ENCODE measurements at places on chromosomes 7 and 10.

DNA sequence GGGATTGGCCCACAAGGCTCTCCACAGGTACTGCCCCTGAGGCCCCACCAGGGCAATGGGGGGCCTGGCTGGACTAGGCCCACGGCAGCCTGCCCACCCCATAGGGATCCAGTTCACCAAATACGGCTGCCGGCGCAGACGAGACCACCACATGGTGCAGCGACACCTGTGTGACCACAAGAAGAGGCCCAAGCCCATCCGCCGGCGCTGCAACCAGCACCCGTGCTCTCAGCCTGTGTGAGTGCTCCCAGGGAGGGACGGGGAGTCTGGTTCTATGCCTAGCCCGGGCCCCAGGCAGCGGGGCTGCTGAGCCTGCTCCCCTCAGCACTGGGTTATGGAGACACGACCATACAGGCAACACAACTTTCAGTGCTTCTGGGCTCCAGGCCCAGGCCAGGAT, 33.2 kb downstream of the TBATA start:
- no peak for DNase-seq

- DNase-seq, result no peak
Measured at GRCh38 chr10:75532253-75532924, 101.0 kb downstream of the LRMDA start.

DNA sequence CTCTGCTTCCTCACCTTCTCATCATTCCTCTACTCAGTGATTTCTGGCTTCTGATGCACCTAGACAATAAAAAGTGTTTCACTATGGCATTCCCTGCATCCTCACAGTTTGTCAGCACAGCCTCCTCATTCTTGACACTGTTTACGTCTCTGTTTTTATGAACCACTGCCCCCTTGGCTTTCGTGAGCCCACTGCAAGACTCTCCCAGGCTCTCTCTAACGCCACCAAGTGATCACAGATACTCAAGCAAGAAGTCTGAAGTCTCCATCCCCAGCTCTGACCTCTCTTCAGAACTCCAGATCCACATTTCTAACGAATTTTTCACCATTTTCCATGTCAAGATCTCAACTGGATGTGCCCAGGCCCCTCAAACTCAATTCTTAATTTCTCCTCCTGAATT, 8.9 kb downstream of the SLC16A9 start:
- no peak for DNase-seq

DNA sequence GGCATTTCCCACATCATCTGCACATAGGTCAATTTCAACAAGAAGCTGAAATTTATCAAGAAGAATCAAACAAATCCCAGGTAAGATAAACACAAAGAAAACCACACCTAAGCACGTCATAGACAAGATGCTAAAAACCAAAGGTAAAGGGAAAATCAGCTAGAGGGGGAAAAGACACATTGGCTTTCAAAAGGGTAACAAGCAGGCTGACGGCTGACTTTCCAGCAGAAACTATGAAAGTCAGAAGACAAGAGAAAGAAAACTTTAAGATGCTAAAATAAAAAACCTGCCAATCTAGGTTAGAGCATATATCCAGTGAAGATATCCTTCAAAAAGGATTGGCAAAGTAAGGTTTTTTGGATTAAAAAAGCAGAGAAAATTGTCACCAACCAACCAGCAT, 59.9 kb upstream of the RHEB start:
- DNase-seq, result no peak

GRCh38 chr7:92432299-92432946, 14.9 kb upstream of the GATAD1 start:
- DNase-seq, result no peak

- DNase-seq, result no peak
Measured at GRCh38 chr7:22146961-22147512, 201.3 kb upstream of the CDCA7L start.

DNA sequence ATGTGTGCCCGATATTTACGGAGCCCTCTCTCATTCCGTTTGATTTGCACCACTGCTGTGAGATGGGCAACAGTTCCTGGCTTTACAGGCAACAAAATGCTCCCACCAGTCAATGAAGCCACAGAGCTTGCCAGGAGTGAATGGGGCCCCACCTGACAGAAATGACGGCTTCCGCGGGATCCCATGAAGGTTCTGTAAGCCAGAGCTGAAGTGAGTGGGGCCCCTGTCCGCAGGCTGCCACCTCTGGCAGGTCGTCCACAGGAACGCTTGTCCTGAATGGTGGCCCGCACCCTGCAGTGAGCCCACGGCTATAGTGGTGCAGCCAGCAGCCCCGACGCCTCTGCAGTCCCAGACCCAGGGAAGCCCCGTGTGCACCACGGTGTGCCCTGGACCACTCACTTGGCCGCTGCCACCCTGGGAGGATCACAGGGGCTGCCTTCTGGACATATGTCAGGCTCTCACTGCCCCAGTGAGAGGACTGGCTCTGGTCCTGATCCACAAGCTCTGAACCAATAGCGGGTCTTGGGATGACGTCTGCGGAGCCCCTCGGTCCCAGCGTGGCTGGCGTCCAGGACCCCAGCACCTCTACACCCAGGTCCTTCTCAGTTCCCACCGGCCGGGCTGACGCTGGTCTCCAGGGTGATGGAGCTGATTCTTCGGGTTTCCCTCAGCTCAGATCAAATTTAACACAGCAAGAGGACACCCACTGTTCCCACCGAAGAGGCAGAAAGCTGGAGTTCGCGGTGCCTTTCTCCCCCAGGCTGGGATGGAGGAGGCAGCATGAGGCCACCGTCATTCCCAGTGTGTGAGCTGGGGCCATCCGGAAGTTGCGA, 511.9 kb downstream of the DNAJB6 start:
- no peak for DNase-seq

DNA sequence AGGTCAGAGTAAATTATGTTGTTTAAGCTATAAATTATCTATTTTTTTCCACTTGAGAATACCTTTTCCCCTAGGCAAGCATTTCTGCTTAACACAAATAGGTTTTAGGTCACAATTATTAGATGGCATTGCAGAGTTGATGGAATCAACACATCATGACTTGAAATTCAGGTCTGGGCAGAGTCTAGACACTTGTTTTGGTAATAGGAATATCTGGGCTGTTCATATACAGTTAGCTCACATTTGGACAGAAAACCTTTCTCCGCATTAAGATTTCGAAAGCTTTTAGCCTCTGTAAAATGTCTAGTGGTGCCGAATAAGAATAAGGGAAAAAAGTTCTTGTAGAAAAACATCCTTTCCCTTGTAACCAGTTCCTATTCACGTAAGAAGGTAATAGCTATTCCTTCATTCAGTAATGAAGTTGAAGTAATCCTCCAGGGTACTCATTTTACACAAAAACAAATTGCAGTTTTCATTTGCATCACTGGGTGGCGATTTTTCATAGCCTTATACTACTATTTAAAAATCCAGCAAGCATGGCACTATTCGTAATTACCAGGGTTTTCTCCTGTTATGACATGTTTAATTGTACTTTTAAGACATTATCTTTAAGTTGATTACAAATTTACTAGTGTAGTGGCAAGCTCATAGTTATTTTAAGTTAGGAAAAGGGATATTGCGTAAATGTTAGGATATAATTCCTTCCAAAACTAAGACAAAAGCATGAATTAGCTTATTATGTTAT, 37.0 kb downstream of the RPA3 start:
- DNase-seq, result no peak

DNA sequence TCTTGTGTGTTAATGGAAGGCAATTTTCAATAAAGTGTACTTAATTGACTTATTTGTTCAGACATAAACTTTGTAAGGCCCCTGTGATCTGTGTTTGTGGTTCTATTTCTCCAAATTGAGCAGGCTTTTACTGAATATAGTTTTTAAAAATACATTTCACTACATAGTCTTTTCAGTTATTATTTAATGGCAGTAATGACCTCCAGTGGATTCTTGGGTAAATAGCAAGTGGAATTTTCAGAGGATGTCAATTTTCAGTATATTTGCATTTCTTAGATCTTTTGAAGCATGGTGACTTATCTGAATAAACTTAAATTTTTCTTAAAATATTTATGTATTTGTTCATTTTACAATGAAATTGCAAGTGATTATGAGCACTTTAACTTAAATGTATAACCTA, 203.1 kb upstream of the PCLO start:
- no peak for DNase-seq

- no peak for DNase-seq
Measured at GRCh38 chr7:150924369-150924781, 53.7 kb downstream of the KCNH2 start.

- DNase-seq, result no peak
Measured at GRCh38 chr10:120493411-120494312, 36.6 kb downstream of the PLPP4 start.

DNA sequence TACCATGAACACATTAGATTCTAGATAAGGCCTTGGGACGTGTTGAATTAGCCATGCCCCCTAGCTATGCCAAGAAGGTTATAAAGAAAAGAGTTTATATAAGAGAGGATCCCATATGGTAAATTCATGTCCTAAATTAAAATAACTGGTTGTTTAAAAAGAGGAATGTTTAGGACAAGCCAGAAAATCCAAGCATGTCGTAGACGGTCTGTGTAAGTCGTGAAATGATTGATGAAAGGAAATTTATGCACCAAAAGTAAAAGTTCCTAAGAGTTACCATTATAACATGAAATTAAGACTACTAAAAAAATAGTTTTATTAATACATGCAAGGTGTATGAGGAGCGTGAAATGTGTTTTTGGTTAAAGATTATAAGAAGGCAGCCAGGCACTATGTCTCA, 624.9 kb downstream of the ARL4A start:
- DNase-seq, result no peak

GRCh38 chr7:93150200-93150835, 2.1 kb upstream of the SAMD9L start:
- DNase-seq, result no peak

- no peak for DNase-seq
Measured at GRCh38 chr10:69278446-69278963, at the start of gene HK1. HK1 (plus strand) TSS chr10:69278496.

GRCh38 chr7:15113752-15114151, 211.2 kb upstream of the DGKB start:
- DNase-seq, result no peak

- DNase-seq, result no peak
Measured at GRCh38 chr7:5635461-5636445, 145.7 kb downstream of the RNF216 start.

DNA sequence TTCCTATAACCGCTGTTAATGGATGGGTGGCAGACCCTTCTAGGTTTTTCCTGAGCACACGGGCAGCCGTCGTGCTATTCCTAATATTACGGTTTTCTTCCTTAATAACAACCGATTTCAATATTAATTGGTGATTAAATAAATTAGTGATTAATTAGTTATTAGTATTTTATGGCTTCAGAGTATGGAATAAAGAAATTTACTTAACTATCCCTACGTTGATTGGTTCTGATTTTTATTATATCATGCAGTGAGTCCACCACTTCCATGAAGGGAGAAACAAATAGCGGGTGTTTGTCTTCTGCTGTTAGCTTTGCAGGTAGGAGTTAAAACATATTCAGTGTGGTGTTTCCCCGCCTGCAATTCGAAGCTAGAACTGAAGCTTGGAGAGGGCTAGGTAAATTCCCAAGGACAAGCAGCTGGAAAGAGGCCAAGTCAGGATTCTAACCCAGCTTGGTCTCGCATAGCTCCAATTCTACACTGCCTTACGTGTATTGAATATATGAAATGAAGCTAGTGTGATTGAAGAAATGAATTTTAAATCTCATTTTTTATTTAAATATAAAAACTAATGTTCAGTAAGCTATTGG, 928 bp upstream of the CSTF2T start:
- no peak for DNase-seq

DNA sequence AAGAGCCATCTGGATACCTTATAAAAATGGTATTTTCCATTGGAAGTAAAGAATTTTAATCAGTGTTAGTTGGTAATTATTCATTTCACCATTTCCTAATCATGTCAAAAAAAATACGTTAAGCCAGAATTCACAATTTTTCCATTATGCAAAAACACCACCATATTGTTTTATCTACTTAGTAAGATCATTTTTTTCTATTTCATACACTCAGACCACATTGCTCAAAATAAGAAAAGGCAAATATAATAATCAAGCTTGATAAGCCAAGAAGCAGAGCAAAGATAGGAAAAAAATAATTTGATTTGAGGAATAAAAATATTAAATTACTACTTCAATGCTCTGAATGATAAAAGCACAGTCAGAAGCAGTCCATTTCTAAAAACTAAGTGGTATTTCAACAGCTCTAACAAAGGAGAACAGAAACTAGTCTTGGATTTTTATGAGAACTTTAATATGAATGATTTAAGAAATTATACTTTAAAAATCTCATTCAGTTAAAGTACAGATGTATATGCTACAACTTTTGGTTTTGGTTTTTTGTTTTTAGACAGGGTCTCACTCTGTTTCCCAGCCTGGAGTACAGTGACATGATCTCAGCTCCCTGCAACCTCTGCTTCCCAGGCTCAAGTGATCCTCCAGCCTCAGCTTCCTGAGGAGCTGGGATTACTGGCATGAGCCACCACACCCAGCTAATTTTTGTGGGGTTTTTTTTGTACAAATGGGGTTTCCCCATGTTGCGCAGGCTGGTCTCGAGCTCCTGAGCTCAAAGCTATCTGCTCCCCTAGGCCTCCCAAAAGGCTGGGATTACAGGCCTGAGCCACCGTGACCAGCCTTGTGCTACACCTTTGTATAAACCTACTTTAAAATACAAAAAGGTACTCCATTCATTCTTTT, 46.6 kb downstream of the LRRN3 start:
- DNase-seq, result no peak

DNA sequence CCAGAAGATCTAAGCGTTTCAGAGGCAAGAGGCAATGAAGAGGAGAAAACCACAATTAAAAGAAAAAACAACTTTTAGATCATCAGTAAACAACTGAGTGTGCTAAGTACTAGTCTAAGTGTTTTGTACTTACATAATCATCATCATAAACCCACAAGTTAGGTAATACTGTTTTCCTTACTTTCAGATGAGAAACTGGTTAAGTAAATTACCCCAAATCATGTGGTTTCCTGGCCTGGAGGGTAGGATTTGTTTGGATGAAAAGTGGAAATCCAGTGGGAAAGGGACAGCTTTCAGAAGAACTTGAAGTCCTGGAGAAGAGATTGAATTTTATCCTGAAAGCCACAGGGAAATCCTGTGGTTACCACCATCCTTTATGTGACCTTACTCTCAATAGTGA, 463.3 kb downstream of the LRMDA start:
- DNase-seq, result no peak

- DNase-seq, result no peak
Measured at GRCh38 chr7:129702316-129702715, 90.8 kb downstream of the NRF1 start.

DNA sequence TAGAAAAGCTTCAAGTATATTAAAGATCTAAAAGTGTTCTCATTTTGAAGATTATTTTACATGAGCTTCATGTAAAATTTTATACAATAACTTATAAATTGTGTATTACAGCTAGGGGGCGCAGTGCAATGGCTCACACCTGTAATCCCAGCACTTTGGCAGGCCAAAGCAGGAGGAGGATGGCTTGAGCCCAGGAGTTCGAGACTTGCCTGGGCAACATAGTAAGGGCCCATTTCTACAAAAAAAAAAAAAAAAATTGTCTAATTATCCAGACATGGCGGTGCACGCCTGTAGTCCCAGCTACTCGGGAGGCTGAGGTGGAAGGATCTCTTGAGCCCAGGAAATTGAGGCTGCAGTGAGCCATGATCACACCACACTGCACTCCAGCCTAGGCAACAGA, 16.6 kb downstream of the ACBD5 start:
- no peak for DNase-seq

All from GM04503 (cell line).